ENCODE measurements at places on chromosomes 4 and X. TPM values are rescaled to one million over a fixed set of nuclear protein-coding genes. Genes with fewer than 3 reads are reported as not detected.

Gene CHM
- 13.7 TPM for total RNA-seq

Gene PLS3
- 188 TPM for total RNA-seq

Gene DCLK2
- 1.1 TPM for total RNA-seq

Gene HHIP
- total RNA-seq = 0.04 TPM

Gene SMR3A
- not detected for total RNA-seq

Gene ARHGAP24
- total RNA-seq = 19.1 TPM

Gene NUP54
- 28.1 TPM for total RNA-seq

Gene ATP1B4
- not detected for total RNA-seq

Gene CDKN2AIP
- total RNA-seq = 27.7 TPM

Gene KLB
- 0.38 TPM for total RNA-seq

Gene GLRA2
- not detected for total RNA-seq

Gene TKTL2
- total RNA-seq = not detected

Gene SLC25A43
- 33.6 TPM for total RNA-seq

Gene CTAG2
- not detected for total RNA-seq

Gene ARX
- not detected for total RNA-seq

Gene GIMD1
- not detected for total RNA-seq

Gene SPIN2A
- total RNA-seq = not detected

Gene CLDN34
- total RNA-seq = 1.0 TPM

Gene PHOX2B
- total RNA-seq = not detected

Gene MAGEB17
- total RNA-seq = not detected

Gene NPNT
- total RNA-seq = 3.8 TPM

Gene TRIM75
- total RNA-seq = not detected

Gene CCDC149
- total RNA-seq = 12.5 TPM

Gene SETD7
- 45.5 TPM for total RNA-seq

Gene TLR3
- total RNA-seq = 6.2 TPM

Gene ARHGAP36
- not detected for total RNA-seq

Gene XAGE2
- total RNA-seq = not detected

Gene GYG2
- total RNA-seq = 7.7 TPM

Gene UGT2B10
- total RNA-seq = not detected

Gene BCORL1
- total RNA-seq = 10.0 TPM

Gene ADH1C
- total RNA-seq = not detected

Gene FGFBP2
- total RNA-seq = 2.9 TPM

Gene DSPP
- not detected for total RNA-seq

Gene GLRA3
- not detected for total RNA-seq
